ENCODE measurements at places on chromosomes 16 and 17. TPM values are rescaled to one million over a fixed set of nuclear protein-coding genes. Genes with fewer than 3 reads are reported as not detected.

DNA sequence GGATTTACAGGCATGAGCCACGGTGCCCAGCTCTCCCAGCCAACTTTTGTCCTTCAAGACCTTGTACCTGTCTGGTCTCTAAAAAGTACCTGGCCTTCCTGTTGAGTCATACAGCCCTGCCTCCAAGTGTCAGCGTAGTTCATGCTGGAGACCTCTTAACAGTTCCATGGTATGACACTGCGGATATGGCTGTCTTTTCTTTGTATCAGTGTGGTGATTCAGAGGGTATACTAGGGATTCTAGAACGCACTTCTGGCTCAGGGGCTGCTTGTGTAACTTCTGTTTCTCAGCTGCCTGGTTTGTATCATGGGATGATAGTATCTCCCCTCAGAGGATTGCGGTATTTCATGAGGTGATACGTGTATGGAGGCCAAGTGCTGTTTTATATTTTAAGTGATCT, 2.0 kb upstream of the TMEM11 start:
- DNase-seq = no peak

- DNase-seq = no peak
Observed at GRCh38 chr17:33945646-33946546, 309.2 kb upstream of the CCL2 start.

GRCh38 chr17:2292100-2292499, 11.5 kb downstream of the SMG6 start:
- DNase-seq = no peak

Gene LDHD
- total RNA-seq = 85.0 TPM

Gene CPNE2
- total RNA-seq = 73.2 TPM

Gene TBC1D3K
- not detected for total RNA-seq

Gene SLC22A31
- total RNA-seq = 0.59 TPM

Gene LRRC37A
- 6.4 TPM for total RNA-seq
